ENCODE measurements at places on chromosomes 7 and 10.
A peak's percentile ranks its signal among the peaks of the same experiment; 100 is the strongest.

DNA sequence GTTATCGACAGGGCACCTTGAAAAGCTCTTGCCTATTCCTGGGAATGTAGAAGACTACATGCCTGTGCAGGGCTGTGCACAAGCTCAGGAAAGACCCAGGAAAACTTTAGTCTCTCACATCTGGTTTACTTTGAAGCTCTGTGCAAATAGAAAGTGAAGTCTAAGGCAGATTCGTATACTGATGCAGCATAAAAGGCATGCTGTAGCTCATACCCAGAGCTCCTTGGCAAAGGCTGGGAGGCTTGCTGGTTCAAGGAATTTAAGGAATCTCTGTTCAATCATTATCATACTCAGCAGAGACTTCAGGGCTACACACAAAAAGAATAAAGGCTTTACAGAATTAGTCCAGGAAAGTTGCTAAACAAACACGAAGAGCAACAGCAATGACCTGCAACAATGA is 192.0 kb downstream of the OTUD1 start:
- no peak for DNase-seq

DNA sequence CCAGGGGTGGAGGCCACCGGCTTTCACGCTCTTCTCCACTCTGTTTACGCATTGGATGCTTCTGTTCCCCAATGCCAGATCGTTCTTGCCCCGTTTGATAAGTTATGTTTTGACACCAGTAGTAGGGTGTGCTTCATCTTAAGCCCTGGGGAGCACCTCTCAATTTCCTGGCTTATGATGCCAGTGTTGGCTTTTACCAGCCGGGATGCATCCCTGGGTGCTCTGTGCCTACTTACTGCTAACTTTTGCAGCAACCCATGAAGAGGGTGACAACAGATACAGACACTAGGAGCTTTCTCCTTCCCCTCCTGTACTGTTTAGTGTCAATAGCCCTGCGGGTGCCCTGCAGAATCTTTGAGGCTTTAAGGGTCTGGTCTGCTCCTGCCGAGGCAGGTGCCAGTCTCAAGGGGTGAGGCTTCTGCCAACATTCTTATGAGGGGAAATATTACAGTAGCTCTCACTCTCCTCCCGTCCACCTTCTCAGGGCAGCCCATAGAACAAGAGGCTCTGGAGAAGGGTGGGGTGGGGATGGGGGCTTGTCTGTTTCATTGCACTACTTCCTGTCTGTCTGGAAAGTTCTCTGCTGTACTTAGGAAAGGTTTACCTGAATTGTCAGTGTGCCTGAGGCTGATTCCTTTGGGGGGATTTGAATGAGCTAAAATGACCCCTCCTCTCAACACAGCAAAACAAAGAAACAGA is 23.3 kb downstream of the ADCY1 start:
- DNase-seq, result no peak

DNA sequence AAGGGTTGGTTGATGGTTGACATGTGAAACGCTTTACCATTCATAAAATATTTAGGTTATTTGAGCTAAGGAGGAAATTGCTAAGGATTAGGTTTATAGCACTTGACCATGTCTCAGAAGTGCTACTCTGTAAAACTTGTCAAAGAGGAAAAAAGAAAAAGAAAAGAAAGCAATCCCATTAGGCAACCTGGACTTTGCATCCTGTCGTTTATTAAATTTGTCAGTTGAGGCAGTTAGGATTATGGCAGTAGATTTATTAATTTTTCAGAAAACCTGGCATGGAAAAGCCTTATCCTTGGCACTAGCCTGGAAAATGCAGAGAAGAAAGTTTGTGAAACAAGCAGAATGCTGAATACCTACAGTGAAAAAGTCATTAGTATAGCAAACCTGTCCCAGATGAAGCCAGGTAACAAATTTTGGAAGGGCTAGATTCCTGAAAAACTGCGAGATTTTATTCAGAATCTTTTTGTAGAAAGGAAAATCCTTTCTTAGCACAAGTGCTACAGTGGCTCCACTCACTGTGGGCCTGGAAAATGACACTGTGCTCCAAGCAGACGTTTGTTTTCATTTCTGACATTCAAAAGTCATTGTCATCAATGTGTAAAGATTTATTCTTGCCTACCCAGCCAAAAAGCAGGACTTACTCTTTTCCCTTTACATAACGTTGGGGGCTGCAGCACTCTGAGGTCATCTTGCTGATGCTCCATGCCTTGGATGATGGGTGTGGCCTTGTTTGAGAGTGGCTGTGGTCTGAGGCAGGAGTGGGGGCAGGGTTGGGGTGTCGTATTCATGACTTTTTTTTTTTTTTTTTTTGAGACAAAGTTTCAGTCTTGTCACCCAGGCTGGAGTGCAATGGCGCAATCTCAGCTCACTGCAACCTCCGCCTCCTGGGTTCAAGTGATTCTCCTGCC is 664.9 kb downstream of the SUGCT start:
- DNase-seq, result no peak

GRCh38 chr7:66142996-66143395 is 28.3 kb downstream of the CRCP start:
- peak; percentile 92 for DNase-seq

GRCh38 chr10:78829565-78829964 is 239.2 kb upstream of the ZMIZ1 start:
- DNase-seq, result peak; percentile 16

Data from epithelial cell of esophagus (primary cell).